Activated T-helper 2 cell treated with anti-CD3 and anti-CD28 coated beads, Interferon-gamma antibody, Interleukin-2, Interleukin-4, amounts not matched to agents 10 μg/mL and 5 μg/mL and 100 μg/mL, durations not matched to agents 14 hours and 24 hours and 36 hours (primary cell): ENCODE measurements at places on chromosomes 11 and 22. TPM values are rescaled to one million over a fixed set of nuclear protein-coding genes. Genes with fewer than 3 reads are reported as not detected.

DNA sequence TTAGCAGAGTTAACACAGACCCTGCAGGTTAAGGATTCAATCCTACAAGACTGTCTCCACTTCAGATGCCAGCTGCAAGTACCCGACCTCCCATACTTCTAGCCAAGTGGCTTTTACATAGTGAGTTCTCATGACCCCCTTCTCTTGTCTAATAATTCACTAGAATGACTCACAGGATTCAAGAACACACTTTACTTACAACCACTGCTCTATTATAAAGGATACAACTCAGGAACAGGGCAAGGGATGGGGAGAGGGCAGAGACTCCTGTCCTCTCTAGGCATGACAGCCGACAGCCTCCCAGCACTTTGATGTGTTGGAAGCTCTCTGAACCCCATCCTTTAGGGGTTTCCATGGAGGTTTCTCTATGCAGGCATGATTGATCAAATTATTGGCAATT lies 60.0 kb downstream of the MYO18B start:
- DNase-seq = no peak

ZFTA gene
- 7.0 and 8.9 TPM in 2 replicates for total RNA-seq

DNA sequence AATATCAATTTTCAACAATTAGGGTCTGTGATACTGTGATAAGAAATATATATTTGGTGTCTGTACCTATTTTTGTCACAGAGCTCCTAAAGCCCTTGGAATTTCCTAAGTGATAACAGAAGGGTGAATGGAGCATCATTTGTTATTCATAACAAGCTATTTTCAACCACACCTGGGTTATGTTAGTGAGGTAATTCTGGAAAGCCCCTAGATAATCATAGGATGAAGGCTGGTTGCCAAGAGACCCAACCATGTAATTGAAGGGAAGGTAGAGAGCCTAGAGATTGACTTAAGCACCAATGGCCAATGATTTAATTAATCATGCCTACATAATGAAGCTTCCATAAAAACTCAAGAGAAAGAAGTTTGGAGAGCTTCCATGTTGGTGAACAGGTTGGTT lies 109.4 kb downstream of the KIF18A start:
- no peak for DNase-seq

CLDN5 gene
- total RNA-seq = 1.2 and 1.5 TPM in 2 replicates

TMEM132A gene
- 1.1 and 1.2 TPM in 2 replicates for total RNA-seq

- DNase-seq = no peak
Measured at GRCh38 chr11:127205688-127206217, 205.2 kb upstream of the KIRREL3 start.

DNA sequence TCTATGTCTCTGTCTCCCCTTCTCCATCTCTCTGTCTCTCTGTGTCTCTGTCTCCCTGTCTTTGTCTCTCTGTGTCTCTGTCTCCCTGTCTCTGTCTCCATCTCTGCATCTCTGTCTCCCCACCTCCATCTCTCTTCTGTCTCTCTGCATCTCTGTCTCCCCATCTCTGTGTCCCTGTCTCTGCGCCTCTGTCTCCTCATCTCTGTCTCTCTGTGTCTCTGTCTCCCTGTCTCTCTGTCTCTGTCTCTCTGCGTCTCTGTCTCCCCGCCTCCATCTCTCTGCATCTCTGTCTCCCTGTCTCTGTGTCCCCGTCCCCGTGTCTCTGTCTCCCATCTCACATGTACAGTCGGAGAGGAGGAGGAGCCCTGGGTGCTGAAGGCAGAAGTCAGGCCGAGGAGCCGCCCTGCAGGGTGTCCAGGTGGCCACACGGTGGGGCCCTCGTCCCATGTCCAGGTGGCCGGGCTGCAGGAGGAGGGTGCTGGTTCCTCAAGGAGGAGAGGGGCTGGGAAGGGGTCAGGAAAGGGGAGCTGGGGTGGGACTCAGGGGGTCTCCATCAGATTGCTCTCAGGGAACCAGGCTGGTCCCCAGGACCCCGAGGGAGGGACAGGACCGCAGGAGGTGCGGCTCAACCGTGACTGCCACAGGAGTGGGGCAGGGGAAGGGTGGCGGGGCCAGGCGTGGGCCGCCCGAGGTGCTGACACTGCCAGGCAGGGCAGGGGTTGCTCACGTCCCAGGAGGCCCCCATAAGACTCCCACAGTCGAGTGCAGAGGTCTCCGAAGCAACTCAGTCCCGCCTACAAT lies 25.6 kb upstream of the TH start:
- DNase-seq = peak; percentile 56

KIF18A gene
- total RNA-seq = 18.0 and 19.1 TPM in 2 replicates

DNA sequence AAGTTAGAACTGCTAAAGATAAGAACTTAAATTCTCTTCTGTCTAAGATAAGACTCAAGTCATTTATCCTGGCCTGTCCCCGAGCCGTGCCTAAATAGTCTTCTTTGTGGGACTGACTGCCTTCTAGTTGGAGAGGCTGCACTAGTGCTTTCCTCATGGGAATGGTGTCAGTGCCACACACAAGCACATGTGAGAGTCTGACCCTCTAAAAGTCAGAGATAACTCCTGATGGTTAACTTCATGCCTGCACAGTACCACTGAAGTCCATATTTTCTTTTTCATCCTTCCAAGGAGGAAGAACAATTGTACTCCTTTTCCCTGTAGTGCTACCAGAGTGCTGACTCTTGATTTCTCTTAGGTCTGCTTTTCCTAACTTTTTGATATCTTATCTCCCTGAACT lies 309.7 kb downstream of the TMEM135 start:
- no peak for DNase-seq

PIWIL4 gene
- total RNA-seq = 0.67 and 0.84 TPM in 2 replicates

- no peak for DNase-seq
Measured at GRCh38 chr11:77467233-77467632, 6.7 kb downstream of the PAK1 start.

KCNJ11 gene
- total RNA-seq = 0.83 and 0.91 TPM in 2 replicates

- DNase-seq = no peak
Measured at GRCh38 chr11:15141381-15141780, 26.7 kb downstream of the INSC start.

GRCh38 chr22:36873614-36874308 lies 13.0 kb downstream of the NCF4 start:
- peak; percentile 22 for DNase-seq
